ENCODE measurements at places on chromosomes 7 and 10.

GRCh38 chr10:57657164-57657765, 610.4 kb downstream of the IPMK start:
- DNase-seq, result peak; percentile 29

GRCh38 chr7:39300276-39300675, 265.9 kb upstream of the YAE1 start:
- no peak for DNase-seq

- no peak for DNase-seq
Measured at GRCh38 chr7:92437956-92438491, 9.3 kb upstream of the GATAD1 start.

- no peak for DNase-seq
Measured at GRCh38 chr10:398954-399353, 263.7 kb downstream of the ZMYND11 start.

- DNase-seq, result no peak
Measured at GRCh38 chr7:91789558-91789957, 90.9 kb downstream of the MTERF1 start.

DNA sequence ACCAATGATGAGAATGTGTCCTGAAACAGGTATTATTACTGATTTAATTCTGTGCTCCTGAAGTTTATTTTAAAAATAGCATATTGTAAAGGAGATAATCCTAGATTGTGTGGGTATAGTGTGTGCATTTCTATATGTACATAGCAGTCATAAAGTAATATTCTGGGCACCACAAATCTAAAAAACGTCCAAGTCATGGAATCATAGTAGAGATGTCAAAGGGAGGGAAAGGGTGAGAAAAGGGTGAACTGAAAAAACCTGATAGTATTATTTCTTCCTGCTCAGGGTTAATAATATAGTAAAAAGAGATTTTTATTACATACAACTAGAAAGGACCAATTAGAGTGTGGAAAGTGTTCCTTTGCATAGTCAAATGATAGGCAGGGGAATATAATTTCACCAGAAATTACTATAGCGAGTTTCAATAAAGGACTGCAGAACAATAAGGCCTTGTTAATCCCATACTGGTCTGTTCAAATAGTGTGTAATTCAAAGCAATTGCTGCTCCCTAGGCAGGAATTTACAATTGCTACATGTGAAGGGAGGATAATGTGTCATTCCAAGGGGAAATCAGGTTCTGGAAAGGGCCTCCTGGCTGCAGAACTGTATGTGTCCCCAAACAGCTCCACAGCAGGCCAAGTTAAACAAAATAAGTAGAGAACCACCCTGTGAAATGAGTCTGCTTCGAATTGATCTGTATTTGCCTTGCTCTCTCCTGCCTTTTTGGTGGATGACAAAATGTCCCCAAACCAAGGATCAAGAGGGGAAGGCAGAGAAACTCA, 42.5 kb upstream of the KMT2E start:
- DNase-seq, result no peak

- no peak for DNase-seq
Measured at GRCh38 chr7:150737265-150738055, at the start of gene GIMAP5. Gene GIMAP5 (plus strand): TSS chr7:150737418. CDS start chr7:150740885, 3,467 bp downstream.

DNA sequence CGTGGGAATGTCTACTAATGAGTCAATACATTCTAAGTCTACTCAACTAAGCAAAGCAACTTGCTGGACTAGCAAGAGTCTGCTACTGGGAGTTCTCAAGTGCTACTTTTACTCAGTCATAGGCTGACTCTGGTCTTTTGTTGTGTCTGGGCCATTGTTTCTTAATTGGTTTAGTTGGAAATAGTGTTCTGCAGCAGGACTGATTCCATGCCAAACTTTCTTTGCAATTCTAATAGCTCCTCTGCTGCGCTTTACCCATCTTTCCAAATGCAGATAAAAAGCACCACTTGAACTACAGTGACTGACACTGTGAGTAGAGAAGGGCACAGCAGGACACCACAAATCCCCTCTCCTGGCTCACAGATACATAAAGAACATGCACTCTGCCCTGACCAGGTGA, 125.7 kb downstream of the CD36 start:
- no peak for DNase-seq

- no peak for DNase-seq
Measured at GRCh38 chr10:103246324-103246723, 637 bp downstream of the RPEL1 start.

DNA sequence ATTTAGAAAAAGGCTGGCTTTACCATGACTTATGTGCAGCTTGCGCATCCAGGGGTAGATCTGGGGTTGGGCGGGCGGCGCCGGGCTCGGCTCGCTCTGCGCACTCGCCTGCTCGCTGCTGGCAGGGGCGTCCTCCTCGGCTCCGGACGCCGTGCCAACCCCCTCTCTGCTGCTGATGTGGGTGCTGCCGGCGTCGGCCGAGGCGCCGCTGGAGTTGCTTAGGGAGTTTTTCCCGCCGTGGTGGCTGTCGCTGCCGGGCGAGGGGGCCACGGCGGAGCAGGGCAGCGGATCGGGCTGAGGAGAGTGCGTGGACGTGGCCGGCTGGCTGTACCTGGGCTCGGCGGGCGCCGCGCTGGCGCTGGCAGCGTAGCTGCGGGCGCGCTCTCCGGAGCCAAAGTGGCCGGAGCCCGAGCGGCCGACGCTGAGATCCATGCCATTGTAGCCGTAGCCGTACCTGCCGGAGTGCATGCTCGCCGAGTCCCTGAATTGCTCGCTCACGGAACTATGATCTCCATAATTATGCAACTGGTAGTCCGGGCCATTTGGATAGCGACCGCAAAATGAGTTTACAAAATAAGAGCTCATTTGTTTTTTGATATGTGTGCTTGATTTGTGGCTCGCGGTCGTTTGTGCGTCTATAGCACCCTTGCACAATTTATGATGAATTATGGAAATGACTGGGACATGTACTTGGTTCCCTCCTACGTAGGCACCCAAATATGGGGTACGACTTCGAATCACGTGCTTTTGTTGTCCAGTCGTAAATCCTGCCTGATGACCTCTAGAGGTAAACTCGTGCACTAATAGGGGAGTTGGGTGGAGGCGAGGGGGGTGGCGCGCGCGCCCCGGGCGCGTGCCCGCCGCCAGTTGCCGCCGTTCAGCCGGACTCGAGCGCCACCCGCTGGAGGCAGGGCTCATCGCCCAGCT, at the start of gene HOXA5:
TSS of gene HOXA5 (minus strand) at position 659 of the 927 bp plus-strand sequence. CDS start at position 585, 74 bp downstream.
- peak; percentile 87 for DNase-seq
